ENCODE measurements at places on chromosomes 4 and X.

DNA sequence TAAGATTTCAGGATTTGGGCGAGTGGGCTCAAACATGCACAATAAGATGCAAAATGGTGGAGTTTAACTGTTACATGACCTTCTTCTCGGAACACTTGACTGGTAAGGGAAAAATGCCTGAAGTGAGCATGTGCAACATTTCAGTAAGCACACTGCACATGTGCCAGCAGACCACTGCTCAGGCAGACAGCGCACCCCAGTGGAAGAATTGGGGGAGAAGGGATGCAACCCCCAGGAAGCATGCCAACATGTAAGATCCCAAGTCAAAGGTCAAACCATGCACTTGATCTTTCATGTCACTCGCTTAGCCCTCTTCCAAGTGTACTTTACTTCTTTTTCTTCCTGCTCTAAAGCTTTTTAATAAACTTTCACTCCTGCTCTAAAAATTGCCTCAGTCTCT lies 256.3 kb downstream of the CENPC start:
- peaks cover 7% of the 10 kb centered on the region for H3K27me3 ChIP-seq
- H3K36me3 ChIP-seq: peaks cover 25% of the 10 kb centered on the region
- peaks cover 11% of the 10 kb centered on the region for H3K4me1 ChIP-seq
- H3K27ac ChIP-seq: no peak overlapping the region
- no peak overlapping the region for H3K4me3 ChIP-seq

DNA sequence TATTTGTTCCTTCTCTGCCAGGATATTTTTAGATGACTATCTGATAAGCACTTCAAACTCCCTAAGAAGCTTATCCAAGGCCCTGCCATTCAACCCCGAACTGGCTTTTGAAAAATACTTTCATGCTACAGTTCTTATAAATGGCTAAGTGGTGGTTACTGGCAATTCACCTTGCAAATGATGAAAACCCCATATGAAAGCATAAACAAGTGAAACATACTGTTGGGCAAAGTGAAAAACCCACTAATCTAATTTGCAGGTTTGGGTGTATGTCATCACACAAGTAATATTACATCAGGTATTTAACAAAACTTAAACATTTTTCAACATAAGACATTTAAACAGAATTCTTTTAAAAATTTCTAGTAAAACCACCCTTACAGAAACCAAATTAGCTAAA lies 31.1 kb downstream of the TAPT1 start:
- H3K27me3 ChIP-seq: no peaks in the 10 kb centered on the region
- no peak overlapping the region for H3K4me3 ChIP-seq
- no peak overlapping the region for H3K27ac ChIP-seq
- no peak for DNase-seq

DNA sequence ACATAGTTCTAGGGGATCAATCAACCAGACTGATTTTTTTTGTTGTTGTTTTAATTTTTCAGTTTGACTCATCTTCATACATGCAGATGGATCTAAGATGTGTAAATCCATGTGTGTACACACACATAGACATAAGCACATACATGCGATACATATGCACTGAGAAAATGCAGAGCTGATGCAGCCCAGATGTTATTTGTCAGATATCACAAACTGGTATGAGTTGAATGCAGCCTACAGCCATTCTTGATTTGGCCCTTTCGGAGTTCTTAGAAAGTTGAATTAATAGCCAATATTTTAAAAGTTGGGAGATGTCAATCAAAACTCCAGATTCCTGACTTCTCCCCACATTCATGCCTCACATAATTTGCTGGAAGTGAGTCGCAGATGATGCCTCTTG lies 180.4 kb downstream of the SPATA18 start:
- H3K27me3 ChIP-seq: no peaks in the 10 kb centered on the region
- no peak for DNase-seq
- H3K36me3 ChIP-seq: no peaks in the 10 kb centered on the region
- H3K4me1 ChIP-seq: peaks cover 10% of the 10 kb centered on the region
- H3K27ac ChIP-seq: no peak overlapping the region
- H3K4me3 ChIP-seq: no peak overlapping the region

DNA sequence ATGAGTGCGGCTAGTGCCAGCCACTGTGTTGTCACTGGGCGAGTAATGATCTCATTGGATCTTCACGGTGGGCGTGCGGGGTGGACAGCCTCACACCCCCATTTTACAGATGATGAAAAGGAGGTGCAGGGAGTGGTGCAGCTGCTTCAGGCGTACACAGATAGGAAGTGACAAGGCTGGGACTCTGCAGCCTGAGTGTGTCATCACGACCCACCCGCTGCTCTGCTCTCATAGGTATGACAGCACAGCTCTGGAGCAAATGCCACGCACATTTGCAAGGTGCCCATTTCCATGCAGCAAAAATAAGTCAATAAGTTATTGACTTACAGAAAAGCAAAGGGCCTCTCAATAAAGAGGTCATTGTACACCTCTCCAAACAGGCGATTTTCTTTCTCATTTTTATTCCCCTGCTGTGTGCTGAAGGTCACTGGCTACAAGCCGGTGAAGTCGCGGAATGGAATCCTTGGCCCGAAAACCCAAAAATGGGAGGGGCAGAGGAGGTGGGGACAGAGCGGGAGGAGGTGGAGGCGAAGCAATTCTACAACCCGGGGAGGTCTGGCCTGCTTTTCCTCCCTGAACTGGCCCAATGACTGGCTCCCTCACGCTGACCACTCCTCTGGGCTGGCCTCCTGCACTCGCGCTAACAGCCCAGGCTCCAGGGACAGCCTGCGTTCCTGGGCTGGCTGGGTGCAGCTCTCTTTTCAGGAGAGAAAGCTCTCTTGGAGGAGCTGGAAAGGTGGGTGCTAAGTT lies at the start of gene SOD3:
Gene SOD3, plus strand, starts transcription at position 658 of the 750 bp plus-strand sequence. CDS start 3,949 bp downstream, outside the sequence.
- peaks cover 59% of the 10 kb centered on the region for H3K27me3 ChIP-seq
- H3K4me1 ChIP-seq: peaks cover 24% of the 10 kb centered on the region
- peak; percentile 72 for DNase-seq
- peak within 1 kb of the TSS; percentile 54 for H3K27ac ChIP-seq
- peak within 1 kb of the TSS; percentile 70 for H3K4me3 ChIP-seq
- H3K36me3 ChIP-seq: no peaks in the 10 kb centered on the region

DNA sequence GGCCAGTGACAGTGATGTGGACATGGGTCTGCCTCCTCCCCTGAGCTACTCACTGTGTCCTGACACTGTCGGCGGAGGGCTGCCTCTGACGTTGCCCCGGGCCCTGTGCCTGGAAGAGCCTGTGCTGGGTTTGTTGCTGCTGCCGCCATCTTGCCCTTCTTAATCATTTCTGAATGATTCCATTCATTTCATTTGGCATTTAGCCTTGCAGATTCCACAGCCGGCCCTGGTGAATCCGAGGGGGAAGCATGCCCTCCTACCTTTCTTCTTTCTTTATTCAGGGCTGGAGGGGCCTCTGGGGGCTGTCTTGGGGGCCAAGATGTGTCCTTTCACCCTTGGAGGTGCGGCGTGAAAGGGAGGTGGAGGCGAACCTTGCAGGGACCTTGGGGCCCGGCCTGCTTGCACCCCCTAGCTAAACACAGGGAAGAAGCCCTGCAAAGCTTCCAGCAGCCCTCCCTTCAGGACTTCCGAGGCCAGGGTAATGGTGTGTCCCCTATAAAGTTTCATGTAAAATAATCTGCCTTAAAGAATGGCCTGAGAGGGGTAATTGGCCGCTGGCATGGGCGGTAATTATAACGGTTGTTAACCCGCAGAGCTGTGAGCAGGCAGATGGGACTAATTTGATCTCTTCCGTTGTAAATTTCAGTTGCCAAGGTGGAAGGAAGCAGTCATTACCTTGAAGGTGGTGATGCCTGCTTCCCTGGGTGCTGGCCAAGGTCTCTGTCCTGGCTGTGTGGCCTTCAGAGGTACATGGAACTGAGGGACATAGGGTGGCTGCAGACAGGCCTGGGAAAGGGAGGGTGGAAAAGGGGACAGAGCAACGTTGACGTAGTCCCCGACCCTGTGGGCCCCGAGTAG lies 92.3 kb downstream of the PSAPL1 start:
- H3K27me3 ChIP-seq: no peaks in the 10 kb centered on the region
- no peak overlapping the region for H3K27ac ChIP-seq
- no peaks in the 10 kb centered on the region for H3K4me1 ChIP-seq
- H3K36me3 ChIP-seq: peaks cover 7% of the 10 kb centered on the region
- no peak for DNase-seq

- H3K27ac ChIP-seq: no peak overlapping the region
- no peak for DNase-seq
- no peaks in the 10 kb centered on the region for H3K36me3 ChIP-seq
- H3K27me3 ChIP-seq: no peaks in the 10 kb centered on the region
- H3K4me1 ChIP-seq: peaks cover 22% of the 10 kb centered on the region
Measured at GRCh38 chr4:40258627-40259026, 61.8 kb downstream of the RHOH start.

GRCh38 chrX:154382483-154383069 lies 3.5 kb downstream of the EMD start:
- H3K4me3 ChIP-seq: no peak overlapping the region
- H3K4me1 ChIP-seq: peaks cover 26% of the 10 kb centered on the region
- H3K27me3 ChIP-seq: no peaks in the 10 kb centered on the region
- H3K36me3 ChIP-seq: peaks cover 9% of the 10 kb centered on the region

DNA sequence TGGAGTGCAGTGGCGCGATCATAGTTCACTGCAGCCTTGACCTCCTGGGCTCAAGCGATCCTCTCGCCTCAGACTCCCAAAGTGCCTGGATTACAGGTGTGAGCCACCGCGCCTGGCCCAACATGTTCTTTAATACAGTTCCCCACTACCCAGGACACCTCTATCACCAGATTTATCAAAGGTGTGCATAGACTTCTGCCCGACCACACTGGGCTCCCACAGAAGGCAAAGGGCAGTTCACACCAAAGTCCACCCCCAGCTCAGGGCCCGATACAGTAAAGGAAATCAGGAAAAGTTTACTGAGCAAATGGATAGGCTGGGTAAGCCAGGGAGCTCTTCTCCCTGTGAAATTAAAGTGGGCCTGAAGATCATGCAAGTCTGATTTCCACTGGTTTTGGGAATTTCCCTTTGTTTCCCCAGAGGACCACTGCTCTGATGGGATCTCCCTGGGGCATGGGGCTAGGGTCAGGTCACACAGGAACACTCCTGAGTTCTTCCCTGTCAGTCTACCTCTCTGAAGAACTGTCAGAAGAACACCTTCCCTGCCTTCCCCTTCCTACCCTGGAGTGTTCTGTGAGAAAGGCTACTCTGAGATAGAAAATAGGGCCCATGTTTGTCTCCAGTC lies 17.7 kb upstream of the PIM2 start:
- H3K27ac ChIP-seq: peak overlapping the region; percentile 96
- no peak for DNase-seq
- H3K4me1 ChIP-seq: peaks cover 30% of the 10 kb centered on the region
- no peak overlapping the region for H3K4me3 ChIP-seq

DNA sequence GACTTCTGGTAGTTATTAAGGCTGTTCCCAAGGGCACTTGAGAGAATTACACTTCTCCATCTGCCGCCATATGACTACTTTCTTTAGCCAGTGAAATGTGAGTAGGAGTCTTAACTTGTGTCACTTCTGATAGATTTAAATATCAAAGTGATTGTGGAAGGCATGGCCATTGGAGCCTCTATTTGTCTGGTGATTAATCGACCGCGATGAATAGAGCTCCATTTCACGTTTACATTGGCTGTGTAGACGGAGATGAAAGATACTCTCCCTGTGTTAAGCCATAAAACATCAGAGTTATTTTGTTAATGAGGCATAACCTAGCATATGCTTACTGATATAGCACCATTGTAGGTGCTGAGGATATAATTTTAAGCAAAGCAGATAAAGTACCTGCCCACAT lies 852.4 kb downstream of the CCSER1 start:
- no peaks in the 10 kb centered on the region for H3K27me3 ChIP-seq
- H3K36me3 ChIP-seq: no peaks in the 10 kb centered on the region
- no peak overlapping the region for H3K27ac ChIP-seq
- peaks cover 11% of the 10 kb centered on the region for H3K4me1 ChIP-seq
- no peak overlapping the region for H3K4me3 ChIP-seq

DNA sequence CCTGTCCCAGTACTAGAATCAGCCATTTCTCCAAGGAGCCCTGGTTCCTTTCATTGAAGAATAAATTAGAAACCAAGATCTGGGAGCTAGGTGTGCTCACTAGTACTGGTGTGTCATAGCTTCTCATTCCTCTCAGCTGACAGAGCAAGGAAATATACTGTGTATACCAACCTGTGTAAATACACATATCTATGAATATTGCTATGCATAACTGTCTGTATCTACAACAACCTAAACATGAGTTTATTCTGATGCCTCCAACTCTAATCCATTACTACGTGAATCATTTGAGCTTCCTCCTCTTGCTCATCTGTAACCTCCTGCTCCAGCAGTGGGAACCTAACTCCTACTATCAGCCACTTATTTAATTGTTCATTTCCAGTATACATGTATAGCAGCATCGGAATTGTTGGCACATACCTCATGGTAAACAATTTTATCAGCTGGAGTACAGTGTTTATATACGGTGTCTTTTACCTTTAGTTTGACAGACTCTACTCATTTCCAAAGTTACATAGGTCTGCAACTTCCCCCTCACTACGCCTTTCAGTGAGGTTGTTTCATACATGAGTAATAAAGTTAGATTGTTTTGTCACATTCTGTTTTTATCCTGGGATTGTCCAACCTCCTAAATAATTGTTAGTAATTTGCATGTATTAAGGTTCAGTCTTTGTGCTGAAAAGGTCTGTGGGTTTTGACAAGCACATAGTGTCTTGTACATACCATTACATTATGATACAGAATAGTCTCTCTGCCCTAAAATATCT lies 7.1 kb upstream of the SCRG1 start:
- no peak for DNase-seq
- H3K4me3 ChIP-seq: no peak overlapping the region
- H3K27me3 ChIP-seq: no peaks in the 10 kb centered on the region
- H3K27ac ChIP-seq: no peak overlapping the region

GRCh38 chr4:8832113-8832915 lies 39.3 kb downstream of the HMX1 start:
- no peak overlapping the region for H3K27ac ChIP-seq
- no peaks in the 10 kb centered on the region for H3K36me3 ChIP-seq
- H3K4me1 ChIP-seq: peaks cover 3% of the 10 kb centered on the region
- no peak overlapping the region for H3K4me3 ChIP-seq
- peaks cover 7% of the 10 kb centered on the region for H3K27me3 ChIP-seq

DNA sequence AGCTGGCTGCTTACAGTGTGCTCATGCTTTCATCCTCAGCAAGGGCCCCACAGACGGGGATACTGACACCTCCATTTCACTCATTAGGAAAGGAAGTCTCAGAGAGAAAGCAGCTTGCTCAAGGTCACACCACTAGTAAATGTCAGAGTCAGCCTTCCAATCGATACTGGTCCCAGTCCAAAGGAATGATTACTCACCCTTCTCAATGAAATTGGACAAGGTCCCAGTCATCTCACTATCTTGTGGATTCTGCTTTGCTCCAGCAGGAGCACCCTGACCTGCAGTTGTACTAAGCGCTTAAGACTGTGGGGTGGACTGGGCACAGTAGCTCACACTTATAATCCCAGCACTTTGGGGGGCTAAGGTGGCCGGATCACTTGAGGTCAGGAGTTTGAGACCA lies 132.2 kb upstream of the SLC34A2 start:
- H3K4me1 ChIP-seq: peaks cover 7% of the 10 kb centered on the region
- no peaks in the 10 kb centered on the region for H3K36me3 ChIP-seq
- peaks cover 30% of the 10 kb centered on the region for H3K27me3 ChIP-seq

- no peak overlapping the region for H3K4me3 ChIP-seq
- H3K27ac ChIP-seq: no peak overlapping the region
Measured at GRCh38 chr4:22427675-22428074, 88.2 kb downstream of the ADGRA3 start.

- DNase-seq: no peak
- H3K36me3 ChIP-seq: peaks cover 16% of the 10 kb centered on the region
- H3K27ac ChIP-seq: no peak overlapping the region
- H3K4me3 ChIP-seq: no peak overlapping the region
Measured at GRCh38 chr4:133969202-133969848, 232.3 kb downstream of the PABPC4L start.

GRCh38 chr4:76538296-76538695 lies 103.3 kb downstream of the SHROOM3 start:
- no peaks in the 10 kb centered on the region for H3K36me3 ChIP-seq
- H3K4me3 ChIP-seq: no peak overlapping the region
- no peaks in the 10 kb centered on the region for H3K27me3 ChIP-seq
- peak overlapping the region; percentile 61 for H3K27ac ChIP-seq
- DNase-seq: no peak
- peaks cover 30% of the 10 kb centered on the region for H3K4me1 ChIP-seq
